CD4-positive, alpha-beta T cell treated with Interleukin-1 beta for 1 hour (primary cell): ENCODE measurements at places on chromosomes 4 and X.

DNA sequence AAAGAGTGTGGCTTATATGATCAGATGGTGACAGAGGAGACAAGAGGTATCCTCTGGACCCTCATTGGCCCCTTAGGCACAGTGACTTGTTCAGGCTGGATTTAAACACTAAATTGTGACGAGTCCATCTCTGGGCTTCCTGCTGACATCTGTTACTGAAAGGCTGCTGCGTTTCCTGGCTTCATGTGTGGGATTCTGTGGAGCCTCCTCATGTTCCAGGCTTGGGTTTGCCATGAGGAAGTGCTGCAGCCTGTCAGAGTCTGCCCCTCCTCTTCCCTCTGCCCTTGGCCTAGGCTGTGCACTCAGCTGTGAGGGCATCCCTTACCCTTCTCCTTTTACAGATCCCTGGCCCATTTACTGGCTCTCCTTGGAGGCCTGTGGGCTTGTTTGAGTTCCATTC lies 159.1 kb upstream of the TTC29 start:
- no peak for DNase-seq

GRCh38 chr4:86108834-86109233 lies 251.0 kb downstream of the MAPK10 start:
- no peak for DNase-seq

DNA sequence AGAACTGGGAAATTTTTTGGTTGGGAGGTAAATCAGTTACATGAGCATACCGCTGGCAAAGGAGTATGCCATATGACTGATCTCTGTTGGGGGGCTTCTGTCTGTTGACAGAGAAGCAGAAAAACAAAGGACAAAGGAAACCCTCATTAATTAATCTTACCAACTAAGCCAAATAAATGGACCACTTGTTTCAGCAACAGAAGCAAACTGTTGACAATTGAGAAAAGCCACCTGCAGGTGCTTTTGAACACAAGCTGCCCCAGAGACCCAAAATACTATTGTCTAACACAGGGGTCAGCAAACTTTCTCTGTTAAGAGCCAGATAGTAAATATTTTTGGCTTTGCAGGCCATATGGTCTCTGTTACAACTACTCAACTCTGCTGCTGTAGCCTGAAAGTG lies 7.0 kb upstream of the FRYL start:
- no peak for DNase-seq

- DNase-seq = no peak
Measured at GRCh38 chr4:3303923-3304710, 11.3 kb downstream of the RGS12 start.

DNA sequence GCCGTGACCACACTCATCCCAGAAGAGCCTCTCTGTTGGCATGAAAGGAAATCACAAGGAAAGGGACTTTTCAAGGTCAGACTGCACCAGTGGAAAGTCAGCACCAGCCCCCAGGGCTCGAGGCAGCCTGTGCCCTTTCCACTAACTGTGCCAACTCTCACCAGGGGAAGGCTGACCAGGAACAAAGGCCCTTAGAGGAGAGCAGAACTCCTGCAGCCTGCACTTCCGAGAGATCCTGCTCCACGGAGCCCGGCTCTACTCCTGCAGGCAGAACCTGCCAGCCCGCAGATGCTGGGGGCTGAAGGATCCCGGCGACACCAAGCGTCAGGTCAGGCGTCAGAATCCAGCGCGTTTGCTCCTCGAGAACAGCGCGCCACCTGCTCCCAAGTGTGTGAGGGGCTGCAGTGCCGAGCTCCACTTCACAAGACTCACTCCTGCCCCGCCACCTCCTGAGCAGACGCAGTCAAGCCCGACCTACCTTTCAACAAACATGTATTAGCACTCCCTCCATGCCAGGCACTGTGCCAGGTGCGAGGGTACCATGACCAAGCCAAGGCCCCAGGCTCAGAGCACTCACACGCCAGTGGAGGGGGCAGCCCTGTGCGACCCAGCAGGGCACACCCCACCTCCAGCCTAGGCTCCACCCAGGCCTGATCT lies 13.6 kb upstream of the HELT start:
- no peak for DNase-seq

GRCh38 chrX:63471004-63471403 lies 119.9 kb upstream of the SPIN4 start:
- no peak for DNase-seq

DNA sequence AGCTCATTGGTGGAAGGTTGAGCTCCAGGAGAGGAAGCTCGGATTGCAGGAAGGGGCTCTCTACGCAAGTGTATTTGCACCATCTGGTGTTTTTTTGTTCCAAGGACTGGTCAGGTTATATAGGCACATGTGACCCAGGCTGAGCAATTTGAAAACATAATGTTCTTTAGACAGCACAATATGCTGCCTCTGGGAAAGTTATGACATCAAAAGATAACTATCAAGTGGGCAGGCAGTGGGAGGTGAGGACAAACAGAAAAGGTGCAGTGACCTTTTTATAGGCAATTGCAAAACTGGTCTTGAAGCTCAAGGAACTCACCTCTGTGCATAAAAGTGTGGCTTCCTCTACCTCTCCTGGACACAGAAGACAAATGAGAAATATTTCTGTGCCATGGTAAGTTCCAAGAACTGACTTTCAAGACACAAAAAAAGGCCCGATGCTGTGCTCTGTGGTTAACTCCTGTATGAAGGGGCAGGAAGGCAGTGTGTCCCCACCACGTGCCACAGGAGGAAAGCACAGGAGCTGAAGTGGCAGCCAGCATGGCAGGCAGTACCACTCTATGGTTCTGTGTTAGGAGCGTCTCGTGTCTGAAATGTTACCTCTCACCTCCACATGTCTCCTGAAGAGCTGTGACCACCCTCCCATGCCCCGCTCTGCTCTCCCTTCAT lies 128.6 kb downstream of the SHROOM3 start:
- DNase-seq = no peak

GRCh38 chr4:86306816-86307215 lies 53.0 kb downstream of the MAPK10 start:
- DNase-seq = no peak

GRCh38 chr4:23374259-23374658 lies 515.6 kb downstream of the PPARGC1A start:
- no peak for DNase-seq

DNA sequence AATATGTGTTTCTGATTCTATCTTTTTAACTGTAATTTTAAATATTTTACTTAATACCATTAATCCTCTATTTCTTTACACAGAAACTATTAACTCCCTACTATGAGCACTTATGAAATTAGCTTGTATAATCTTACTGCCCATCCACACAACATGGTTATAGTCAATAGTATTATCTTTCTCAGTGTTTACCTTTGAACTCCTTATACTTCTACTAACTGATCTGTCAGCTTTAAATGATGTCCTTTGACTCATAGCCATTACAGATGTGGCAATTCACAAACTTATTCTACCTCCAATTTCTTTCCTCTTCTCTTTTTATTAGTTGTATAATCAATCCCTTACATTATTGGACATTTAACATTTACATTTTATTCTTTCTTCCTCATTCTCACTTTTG lies 5.5 kb downstream of the SEC31A start:
- DNase-seq = no peak

GRCh38 chr4:187171706-187172339 lies 448.2 kb upstream of the FAT1 start:
- DNase-seq = no peak

DNA sequence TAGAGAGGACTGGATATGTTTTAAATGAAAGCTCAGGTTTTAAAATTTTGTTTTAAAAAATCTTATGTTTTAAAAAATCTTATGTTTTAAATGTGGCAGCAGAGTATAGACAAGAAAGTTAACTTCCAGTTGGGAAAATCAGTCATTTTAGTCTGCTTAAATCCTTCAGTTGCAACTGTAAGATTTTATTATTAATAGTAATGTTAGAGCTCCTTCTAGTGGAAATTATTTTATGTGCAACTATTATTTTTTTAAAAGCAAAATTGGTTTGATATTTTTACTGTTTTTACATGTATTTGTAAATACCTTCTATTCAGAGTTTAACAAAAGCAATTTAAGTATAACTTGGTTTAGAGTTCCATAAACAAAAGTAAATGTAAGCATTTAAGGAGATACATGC lies 8.5 kb upstream of the NUDT6 start:
- DNase-seq = no peak

DNA sequence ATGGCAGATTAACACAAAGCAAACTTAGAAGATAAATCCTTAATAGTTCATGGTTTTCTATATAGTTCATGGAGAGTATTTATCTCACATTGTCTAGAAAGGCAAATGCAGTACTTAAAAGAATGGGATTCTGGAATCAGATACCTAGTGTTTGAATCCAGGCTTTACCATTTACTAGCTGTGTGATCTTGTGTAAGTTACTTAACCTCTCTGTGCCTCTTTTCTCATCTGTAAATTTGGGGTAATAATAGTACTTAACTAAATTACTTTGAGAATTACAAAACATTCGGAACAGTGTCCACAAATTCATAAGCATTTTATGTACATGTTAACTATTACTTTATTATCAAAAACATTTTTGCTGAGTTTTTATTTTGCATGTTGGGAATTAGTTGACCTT lies 15.8 kb downstream of the MAGEB1 start:
- DNase-seq = no peak

DNA sequence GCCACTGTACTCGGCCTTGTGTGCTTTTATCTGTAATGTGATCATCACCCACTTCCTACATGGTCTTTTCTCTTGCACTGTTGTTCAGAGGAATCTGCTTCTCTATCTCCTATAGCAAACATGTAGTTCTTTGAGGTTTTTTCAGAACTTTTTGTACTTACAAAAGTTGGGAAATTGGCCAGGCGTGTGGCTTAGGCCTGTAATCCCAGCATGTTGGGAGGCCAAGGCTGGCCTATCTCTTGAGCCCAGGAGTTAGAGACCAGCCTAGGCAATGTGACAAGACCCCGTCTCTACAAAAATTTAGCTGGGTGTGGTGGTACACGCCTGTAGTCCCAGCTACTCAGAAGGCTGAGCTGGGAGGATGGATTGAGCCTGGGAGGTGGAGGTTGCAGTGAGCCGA lies 30.4 kb downstream of the TAF1 start:
- DNase-seq = no peak

DNA sequence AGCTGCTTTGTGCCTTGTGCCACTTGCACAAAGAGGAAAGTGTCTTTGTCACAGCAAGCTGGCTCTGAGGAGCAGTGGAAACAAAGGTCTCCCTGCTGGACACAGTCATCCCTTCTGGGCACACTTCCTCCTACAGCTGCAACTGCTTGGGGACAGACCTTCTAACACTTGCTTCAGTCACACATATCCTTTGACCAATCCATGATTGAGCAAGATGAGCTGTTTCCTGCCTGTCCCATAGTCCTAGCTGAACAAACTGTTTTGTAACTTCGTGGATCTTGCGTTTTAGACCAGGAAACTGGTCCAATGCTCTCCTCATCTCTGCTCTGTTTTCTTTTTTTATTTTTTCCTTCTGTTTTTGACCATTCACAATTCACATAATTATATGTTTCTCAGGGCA lies 98.5 kb downstream of the RRAGB start:
- no peak for DNase-seq

DNA sequence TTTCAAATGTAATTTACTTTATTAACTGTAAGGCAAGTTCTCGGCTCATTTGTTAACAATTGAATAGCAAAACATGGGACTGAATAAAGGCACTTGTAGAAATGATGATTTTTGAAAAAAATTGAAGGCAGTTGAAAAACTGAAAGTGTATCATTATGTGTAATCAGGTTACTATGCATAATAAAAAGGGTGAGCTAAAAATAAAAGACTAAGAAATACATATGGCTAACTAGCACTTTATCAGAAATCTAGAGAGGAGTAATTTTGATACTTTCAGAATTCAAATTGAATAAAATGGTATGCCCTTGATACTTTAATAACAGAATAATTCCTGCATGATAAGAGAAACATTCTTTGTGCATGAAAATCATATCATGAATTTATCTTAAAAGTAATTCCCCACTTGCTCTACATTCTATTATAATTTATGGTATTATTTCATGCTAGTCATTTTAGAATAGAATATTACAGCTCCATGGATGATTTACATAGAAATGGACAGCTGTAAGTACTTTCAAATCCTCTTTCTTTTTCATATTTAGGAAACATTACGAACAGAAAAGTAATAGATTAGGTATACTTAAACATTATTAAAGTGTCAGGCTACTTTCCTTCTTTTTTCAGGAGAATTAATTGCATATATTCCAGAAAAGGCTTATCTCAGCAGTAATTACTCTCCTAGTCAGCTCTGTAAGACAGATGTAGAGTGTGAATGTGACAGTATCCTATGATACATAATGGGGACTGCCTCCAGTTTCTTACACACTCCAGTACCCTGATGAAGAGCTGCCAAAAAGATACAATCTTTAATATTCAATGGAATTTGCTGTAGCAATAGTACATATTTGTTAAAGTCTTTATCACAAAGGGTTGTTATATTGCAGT lies 697.3 kb downstream of the CCSER1 start:
- DNase-seq = no peak

GRCh38 chr4:5619913-5620625 lies 88.3 kb downstream of the EVC2 start:
- no peak for DNase-seq

GRCh38 chr4:10656420-10656819 lies 28.1 kb downstream of the CLNK start:
- no peak for DNase-seq

DNA sequence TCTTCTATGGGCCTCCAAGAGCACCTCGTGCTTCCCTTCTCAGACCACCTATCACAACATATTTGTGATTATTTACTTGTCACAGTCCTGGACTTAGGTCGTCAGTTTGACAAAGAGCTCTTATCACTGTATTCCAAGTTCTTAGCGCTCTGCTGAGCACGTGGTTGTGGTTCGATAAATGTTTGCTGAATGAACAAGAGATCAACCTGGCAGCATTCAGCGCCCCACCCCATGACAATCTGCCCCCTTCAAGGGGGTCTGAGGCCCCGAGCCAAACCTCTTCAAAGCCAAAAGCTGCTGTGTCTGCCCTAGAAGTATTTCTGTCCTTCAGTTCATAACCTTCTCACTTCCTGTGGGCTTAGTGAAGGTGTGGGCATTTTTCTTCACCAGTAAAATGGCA lies 15.0 kb downstream of the RPS4X start:
- no peak for DNase-seq

DNA sequence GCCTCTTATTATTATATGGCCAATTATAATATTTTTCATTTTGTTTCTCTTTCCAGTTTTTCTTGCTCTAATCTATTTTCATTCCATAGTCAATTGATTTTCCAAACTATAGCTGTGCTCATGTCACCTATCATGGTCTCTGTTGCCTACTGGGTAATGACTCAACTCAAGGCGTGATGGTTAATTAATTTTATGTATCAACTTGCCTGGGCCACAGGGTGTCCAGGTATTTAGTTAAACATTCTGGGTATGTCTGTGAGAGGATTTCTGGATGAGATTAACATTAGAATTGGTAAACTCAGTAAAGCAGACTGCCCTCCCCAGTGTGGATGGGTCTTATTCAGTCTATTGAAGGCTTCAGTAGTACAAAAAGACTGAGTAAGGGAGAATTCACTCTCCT lies 9.9 kb downstream of the FHIP1A start:
- DNase-seq = no peak

- DNase-seq = peak; percentile 62
Measured at GRCh38 chr4:36399762-36400353, 118.4 kb downstream of the DTHD1 start.
